ENCODE measurements at places on chromosomes 6 and 20.

- no peak for DNase-seq
Observed at GRCh38 chr6:66538551-66539135, 831.6 kb upstream of the EYS start.

DNA sequence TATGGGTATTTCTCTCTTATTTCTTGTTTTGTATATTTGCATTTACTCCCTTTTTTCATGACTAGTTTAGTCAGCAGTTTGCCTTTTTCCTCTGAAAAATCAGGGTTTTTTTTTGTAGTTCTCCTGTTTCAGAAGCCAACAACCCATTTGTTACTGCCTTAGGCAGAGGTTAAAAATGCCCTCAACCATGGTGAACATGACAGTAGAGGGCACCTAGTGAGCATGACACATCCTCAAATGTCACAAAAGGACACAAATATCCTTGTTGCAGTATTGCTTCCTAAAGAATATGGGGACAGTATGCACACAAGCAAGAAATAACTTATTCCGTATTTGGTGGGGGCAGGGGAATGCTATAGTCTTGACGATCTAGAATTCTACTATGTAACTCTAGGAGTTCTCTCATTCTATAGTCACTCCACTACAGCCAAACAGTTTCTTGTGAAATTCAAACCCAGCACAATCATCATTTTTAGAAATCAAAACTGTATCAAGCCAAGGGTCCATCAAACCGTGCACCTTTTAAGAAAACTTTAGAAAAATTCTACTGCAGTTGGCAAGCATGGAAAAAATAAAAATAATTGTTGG is 47.0 kb downstream of the GOPC start:
- no peak for DNase-seq

GRCh38 chr6:6635869-6636268 is 47.3 kb downstream of the LY86 start:
- DNase-seq, result no peak

DNA sequence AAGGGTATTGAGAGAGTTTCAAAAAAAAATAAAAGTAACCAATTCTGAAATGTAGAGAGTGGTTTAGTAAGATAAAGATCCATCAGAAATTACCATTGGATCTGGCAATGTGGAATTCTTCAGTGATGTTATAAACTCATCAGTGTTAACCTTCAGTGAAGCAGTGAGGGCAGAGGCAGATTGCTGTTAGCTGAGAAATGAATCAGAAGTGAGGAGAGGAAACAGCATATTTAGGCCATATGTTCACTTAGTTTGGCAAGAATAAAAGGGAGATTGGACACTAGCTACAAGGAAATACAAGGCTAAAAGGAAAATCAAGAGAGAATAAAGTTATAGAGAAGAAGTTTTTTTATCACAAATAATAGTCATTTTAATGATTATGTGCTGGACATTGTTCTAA is 9.6 kb downstream of the KCNQ5 start:
- no peak for DNase-seq

DNA sequence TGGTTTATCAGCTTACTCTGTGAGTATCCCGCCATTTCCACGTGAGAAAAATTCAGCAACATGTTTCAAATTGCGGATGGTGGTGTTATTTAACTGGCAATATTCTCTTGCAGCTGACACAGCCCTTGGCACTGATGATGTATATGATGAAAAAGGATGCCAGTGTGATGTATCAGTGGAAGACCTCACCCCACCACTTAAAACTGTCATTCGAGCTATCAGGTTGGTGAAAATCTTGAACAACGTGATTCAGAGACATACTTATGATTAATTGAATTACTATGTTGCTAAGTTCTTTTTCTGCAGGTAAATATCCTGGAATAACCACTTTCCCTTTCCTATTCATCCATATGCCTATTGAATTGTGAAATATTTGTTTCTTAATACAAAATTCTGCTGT is 55.7 kb downstream of the KHDC1L start:
- no peak for DNase-seq

DNA sequence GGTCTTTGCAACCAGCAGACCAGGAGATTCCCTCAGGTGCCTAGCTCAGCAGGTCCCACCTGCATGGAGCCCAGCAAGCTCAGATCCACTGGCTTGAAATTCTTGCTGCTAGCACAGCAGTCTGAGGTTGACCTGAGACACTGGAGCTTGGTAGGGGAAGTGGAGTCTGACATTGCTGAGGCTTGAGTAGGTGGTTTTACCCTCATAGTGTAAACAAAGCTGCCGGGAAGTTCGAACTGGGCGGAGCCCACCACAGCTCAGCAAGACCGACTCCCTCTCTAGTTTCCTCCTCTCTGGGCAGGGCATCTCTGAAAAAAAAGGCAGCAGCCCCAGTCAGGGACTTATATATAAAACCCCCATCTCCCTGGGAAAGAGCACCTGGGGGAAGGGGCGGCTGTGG is 34.3 kb downstream of the PRSS35 start:
- DNase-seq, result no peak

DNA sequence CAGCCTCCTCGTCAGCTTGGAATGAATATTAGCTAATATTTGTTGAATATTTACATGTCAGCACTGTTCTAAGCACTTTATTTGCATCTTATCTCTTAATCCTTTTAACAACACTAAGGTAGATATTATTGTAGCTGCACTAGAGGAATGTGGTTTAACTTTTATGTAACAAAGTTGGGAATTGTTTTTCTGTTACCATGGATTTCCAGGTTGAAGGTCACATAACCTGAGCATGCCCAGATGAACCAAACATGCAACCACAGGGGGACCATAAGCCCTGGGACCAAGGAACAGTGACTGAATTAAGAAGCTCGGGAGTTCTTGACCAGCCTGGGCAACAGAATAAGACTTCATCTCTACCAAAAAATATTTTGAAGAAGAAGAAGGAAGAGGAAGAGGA is 29.1 kb upstream of the YWHAB start:
- DNase-seq, result no peak

DNA sequence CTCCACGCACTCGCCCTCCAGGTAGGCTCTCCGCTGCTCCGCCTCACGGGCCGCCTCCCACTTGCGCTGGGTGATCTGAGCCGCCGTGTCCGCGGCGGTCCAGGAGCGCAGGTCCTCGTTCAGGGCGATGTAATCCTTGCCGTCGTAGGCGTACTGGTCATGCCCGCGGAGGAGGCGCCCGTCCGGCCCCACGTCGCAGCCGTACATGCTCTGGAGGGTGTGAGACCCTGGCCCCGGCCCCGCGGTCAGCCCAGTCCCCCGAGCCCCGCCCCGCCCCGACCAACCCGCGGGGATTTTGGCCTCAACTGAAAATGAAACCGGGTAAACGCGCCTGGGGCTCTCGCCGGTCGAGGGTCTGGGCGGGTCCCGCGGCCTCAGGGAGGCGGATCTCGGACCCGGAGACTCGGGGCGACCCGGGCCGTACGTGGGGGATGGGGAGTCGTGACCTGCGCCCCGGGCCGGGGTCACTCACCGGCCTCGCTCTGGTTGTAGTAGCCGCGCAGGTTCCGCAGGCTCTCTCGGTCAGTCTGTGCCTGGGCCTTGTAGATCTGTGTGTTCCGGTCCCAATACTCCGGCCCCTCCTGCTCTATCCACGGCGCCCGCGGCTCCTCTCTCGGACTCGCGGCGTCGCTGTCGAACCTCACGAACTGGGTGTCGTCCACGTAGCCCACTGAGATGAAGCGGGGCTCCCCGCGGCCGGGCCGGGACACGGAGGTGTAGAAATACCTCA is 598 bp downstream of the HLA-B start:
- peak; percentile 58 for DNase-seq

GRCh38 chr6:100796049-100796823 is 84.9 kb downstream of the ASCC3 start:
- DNase-seq, result peak; percentile 10

- no peak for DNase-seq
Observed at GRCh38 chr6:161622779-161623178, 348.9 kb upstream of the AGPAT4 start.

DNA sequence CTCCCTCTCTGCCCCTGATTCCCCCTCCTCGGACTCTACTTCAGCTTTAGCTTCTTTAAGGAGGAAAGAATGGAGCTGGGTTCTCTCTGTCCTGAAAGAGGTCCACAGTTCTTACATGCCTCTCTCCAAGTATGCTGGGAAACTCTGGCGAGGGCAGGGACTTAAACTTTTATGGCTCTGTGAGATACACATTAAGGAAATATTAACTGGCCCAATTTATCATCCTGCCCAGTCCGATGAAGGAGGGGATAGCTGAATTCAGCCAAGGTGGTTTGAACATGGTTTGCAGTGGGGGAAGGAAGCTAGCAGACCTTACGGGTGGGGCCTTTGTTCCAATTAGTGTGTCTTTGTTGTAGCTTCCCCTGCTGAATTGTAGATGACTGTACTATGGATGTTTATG is 121.7 kb downstream of the EYA4 start:
- no peak for DNase-seq

- no peak for DNase-seq
Observed at GRCh38 chr20:7665376-7665775, 274.9 kb downstream of the HAO1 start.

DNA sequence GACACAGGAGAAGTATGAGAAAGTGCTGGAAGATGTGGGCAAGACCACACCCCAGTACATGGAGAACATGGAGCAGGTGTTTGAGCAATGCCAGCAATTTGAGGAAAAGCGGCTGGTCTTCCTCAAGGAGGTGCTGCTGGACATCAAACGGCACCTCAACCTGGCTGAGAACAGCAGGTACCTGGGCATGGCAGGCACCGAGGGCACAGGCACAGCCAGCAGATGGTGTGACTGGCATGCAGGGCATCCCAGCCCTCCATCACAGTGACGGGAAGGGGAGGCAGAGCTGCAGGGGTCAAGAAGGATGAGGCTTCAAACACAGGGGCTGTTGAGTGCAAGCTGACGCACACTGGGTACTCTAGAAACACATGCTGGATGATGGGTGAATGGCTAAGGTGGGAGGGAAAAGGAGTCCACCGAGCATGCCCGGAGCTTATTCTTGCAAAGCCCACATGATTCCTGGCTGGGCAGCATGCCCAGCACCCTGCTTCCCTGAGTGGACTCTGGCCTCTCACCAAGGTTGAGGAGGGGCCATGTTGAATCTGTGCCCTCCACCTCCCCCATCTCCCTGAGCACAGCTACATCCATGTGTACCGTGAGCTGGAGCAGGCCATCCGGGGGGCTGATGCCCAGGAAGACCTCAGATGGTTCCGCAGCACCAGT is 26.3 kb downstream of the SPDEF start:
- no peak for DNase-seq
